ENCODE measurements at places on chromosomes 16 and 17.
A peak's percentile ranks its signal among the peaks of the same experiment; 100 is the strongest.

- no peak for DNase-seq
Measured at GRCh38 chr16:14194721-14195120, 123.6 kb downstream of the MRTFB start.

DNA sequence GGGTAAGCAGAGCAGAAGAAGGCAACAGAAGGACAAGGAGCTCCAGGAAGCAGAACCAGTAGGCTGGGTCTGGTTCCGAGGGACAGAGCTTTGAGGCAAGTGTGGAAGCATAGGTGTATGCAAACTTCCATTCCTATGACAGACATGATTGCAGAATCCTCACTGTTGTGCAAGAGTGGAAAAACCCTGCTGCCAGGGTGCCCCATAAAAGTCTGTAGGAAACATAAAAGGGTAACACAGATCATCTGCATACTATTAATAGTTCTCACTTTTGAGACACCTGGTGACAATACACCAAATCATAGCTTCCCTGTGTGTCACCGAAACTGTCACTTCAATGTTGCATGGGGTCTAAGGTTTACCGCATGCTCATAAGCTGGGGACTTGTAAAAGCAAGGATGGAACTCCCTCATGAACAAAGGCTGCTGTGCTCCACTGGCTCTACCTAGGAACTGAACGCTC is 39.7 kb downstream of the ARHGAP17 start:
- DNase-seq, result peak; percentile 54

DNA sequence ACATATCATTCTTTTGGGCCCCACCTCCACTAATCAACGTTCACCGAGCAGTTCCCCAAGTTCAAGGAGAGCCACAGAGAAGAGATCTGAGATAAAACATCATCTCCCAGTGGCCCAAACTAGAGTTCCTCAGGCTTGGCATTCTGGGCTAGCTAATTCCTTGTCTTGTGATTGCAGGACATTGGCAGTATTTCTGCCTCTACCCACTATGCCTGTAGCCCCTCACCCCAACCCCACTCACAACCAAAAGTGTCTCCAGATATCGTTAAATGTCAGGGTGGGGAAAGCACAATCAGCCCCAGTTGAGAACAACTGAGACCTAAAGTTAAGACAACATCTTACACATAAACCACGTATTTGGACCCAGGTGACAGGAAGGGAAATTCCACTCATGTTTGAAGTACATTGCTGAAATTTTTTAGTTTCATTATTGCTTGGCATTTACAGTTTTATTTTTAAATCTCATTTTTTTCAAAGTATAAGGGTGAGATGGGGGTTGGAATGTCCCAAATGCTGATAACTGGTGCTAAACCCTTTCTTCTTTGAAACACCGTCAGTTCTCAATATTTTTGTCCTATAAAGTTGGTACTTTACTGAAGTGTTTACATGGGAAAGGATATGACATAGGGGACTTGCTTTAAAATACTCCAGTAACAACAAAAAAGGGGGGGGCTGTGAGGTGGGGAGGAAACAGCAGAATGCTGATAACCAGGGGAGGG is 13.6 kb downstream of the ZC3H7A start:
- DNase-seq, result peak; percentile 67

DNA sequence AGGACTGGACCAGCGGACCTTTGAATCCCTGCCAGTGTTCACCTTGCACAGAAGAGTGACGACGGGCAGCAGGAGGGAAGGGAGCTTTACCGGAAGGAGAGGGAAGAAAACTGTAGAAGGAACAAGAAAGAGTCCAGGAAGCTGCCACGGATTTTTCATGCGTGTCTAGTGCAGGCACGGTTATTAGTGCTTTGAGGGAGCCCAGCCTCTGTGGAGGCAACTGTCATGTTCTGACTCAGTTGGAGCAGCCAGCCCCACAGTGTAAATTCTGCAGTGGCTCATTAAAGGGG is 6.5 kb upstream of the HOXB13 start:
- no peak for DNase-seq

GRCh38 chr17:42279776-42280630 is 3.8 kb upstream of the STAT5B start:
- peak; percentile 2 for DNase-seq

GRCh38 chr16:23650674-23651416 is 9.6 kb downstream of the DCTN5 start:
- no peak for DNase-seq

DNA sequence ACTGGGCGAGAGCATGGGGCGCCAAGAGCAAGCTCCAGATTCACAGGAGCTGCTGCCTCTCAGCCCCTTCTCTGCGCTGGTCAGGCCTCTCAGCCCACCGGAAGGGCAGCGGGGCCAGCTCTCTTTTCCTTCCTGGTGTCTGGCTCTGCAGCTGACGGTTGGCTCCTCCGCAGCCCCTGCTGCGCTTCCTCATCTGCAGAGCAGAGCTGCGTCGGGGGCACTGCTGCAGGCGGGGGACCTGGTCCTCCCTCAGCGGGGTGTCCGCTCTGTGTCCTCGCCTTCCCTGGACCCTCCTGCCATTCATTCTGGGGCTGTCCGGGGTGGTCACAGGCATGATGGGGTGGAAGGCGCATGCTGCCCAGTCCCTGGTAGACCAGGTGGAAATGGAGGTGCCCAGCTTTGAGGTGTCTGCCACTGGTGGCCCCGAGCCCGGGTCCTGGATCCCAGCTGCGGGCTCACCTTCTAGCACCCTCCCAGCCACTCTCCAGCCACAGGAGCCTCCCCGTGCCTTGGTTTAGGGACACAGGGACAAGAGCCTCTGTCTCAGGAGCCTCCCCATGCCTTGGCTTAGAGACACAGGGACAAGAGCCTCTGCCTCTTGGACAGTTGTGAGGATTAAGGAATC is 84.8 kb downstream of the IRF8 start:
- DNase-seq, result no peak

- DNase-seq, result peak; percentile 79
Measured at GRCh38 chr16:67246081-67246755, 1.1 kb downstream of the FHOD1 start.

GRCh38 chr17:55093353-55093752 is 124.8 kb downstream of the STXBP4 start:
- DNase-seq, result no peak

GRCh38 chr17:78822552-78822951 is 18.1 kb downstream of the USP36 start:
- no peak for DNase-seq

DNA sequence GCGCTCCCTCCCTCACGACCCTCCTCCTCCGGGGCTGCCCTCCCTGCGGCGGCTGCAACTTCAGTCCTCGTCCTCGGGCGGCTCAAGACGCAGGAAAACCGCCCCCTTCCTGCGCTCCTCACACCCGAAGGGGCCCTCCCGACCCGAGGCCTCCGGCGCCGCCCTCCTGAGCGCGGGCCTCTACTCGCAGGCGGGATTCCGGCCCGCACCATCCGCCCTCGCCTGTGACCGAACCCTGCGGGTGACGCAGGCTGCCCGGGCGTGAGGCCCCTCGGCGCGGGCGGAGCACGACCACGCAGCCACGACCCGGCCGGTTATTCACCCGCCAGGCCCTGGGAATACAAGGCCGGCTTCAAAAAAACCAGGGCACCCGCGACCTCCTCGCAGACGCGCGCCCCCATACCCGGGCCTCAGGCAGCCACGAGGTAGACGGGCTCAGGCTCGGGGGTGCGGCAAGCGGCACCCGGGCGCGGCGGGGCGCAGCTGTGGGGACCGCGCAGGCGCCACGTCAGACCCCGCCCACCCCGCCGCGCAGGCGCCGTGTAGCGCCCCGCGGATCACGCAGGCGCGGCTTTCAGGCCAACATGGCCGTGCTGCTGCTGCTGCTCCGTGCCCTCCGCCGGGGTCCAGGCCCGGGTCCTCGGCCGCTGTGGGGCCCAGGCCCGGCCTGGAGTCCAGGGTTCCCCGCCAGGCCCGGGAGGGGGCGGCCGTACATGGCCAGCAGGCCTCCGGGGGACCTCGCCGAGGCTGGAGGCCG is at the start of gene SPG7:
TSS of gene SPG7 (plus strand) at position 570 of the 757 bp plus-strand sequence. CDS start at position 585, 15 bp downstream.
- peak; percentile 100 for DNase-seq

GRCh38 chr16:85168732-85169256 is 56.5 kb upstream of the CIBAR2 start:
- DNase-seq, result peak; percentile 85

DNA sequence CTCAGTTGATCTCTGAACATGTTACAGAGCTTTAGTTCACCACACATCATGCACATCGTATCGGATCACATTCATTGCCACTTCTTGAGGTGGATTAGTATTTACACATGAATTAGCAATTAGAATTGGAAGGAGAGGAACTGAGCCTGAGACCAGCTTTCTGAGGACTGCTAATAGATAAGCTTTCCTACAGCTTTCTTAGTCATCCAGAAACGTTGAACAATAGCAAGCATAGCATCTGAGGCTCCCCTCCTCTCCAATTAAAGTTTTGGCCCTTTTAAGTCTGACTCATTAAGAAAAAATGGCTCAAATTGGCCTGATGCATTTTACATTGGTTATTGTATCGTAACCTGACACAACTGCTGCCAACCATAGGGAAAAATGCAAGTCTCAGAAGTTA is 1130.4 kb downstream of the CDH8 start:
- no peak for DNase-seq

- DNase-seq, result no peak
Measured at GRCh38 chr17:298791-299450, 53.7 kb downstream of the RPH3AL start.

DNA sequence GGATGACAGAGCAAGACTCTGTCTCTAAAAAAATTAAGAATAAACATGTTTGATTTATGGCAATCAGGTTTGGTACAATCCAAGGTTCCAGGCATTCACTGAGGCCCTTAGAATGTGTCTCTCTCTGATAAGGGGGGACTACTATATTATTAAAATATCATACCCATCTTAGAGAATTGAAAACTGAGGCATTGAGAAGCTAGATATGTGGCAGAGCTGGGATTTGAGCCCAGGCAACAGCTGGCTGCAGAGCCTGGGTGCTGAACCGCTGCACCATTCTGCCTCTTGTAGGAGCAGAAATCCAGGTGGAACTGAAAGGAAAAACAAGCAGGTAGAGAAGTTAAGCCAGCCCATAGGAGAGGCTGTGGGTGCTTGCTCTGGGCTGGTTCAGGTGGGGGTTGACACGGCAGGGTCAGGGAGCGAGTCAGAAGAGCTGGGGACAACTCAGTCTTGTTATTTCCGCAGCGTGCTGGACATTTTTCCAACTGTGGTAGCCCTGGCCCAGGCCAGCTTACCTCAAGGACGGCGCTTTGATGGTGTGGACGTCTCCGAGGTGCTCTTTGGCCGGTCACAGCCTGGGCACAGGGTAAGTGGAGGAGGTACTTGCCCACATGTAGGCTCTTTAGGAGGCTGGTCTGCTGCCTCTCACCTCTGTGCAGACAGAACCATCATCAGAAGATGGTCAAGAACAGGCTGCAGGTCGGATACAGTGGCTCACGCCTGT is 62.5 kb downstream of the WIPI1 start:
- DNase-seq, result no peak

- no peak for DNase-seq
Measured at GRCh38 chr16:46971271-46971670, 2.2 kb downstream of the DNAJA2 start.

DNA sequence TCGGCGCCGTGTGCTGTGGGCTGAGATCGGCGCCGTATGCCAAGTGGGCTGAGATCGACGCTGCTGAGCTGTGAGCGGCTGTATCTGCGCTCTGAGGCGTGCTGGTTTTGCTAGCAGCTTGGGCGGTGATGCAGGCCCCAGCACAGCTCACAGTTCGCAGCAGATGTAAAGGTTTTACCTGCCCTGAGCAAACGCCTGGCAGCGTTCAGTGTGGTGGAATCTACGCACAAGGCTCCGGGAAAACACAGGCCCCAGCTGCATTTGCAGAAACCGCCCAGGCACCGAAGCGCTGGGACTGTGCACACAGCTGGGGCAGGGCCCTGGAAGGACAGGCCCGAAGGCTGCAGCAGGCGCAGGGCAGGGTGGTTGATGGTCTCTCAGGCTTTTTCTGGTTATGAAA is 8.0 kb upstream of the ZNF469 start:
- DNase-seq, result no peak

GRCh38 chr16:81463296-81463890 is 18.8 kb downstream of the CMIP start:
- DNase-seq, result no peak

GRCh38 chr17:15213381-15214087 is 51.6 kb downstream of the PMP22 start:
- DNase-seq, result no peak

GRCh38 chr17:51352798-51353197 is 92.5 kb downstream of the UTP18 start:
- DNase-seq, result no peak

DNA sequence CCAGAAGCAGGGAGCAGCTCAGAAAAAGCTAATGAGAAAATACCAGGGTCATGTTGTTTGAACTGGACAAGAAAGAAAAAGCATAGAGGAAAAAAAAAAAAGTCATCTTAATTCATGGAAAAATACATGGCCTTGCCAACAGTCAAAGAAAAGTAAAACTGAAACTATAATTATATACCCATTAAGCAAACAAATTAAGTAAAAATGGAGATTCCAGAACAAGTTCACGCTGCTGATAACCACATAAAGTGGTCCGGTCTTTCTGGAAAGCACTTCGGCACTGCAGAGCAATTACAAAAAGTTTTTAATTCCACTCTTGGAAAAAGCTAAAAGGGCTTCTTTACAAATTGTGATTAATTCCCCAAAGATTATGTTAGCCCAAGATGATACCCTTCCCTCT is 12.4 kb upstream of the P2RX5 start:
- no peak for DNase-seq

DNA sequence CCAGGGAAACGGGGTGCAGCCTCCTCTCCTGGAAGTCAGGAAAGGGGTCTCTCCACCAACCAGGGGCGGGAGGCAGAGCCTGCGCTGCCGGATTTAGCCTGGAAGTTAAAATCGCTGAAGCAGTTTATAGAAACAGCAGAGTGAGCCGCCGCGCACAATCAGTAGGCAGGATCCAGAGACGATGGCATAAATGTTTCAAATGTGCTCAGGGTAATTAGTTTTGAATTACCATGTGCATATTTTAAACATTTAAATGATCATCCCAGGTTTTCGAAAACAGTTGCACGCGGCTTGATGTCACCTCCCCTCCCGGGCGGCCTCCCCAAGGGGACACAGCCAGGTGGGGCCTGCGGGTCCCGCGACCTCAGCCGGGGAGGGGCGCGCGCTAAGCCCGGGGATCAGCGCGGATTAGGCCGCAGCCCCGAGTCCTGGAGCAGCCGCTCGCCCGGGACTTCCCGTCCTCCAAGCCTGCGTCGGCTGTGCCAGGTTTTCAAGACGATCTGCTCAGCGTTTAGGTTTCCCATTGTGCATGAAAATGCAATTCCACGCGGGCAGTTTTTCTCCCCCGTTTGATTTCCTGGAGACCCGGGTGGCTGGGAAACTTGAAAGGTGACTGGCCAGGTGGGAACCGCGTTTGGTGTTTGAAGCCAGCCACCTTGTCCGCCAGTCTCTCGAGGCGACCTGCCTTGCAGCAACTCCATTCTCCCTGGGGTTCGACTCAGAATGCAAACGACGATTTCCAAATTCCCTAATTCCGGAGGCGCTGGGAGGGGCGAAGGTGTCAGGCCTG is 78.3 kb downstream of the RPA1 start:
- peak; percentile 46 for DNase-seq

- no peak for DNase-seq
Measured at GRCh38 chr17:82870091-82870491, 30.3 kb upstream of the ZNF750 start.

- DNase-seq, result no peak
Measured at GRCh38 chr17:51107778-51108177, 12.9 kb downstream of the SPAG9 start.

- peak; percentile 79 for DNase-seq
Measured at GRCh38 chr17:27879987-27880608, 13.1 kb downstream of the LYRM9 start.
